ENCODE measurements at places on chromosomes 7 and 10.
A peak's percentile ranks its signal among the peaks of the same experiment; 100 is the strongest.

GRCh38 chr7:88492153-88492552, 185.5 kb upstream of the STEAP4 start:
- no peak for DNase-seq

- DNase-seq: no peak
Measured at GRCh38 chr7:50324113-50324512, 19.6 kb downstream of the IKZF1 start.

DNA sequence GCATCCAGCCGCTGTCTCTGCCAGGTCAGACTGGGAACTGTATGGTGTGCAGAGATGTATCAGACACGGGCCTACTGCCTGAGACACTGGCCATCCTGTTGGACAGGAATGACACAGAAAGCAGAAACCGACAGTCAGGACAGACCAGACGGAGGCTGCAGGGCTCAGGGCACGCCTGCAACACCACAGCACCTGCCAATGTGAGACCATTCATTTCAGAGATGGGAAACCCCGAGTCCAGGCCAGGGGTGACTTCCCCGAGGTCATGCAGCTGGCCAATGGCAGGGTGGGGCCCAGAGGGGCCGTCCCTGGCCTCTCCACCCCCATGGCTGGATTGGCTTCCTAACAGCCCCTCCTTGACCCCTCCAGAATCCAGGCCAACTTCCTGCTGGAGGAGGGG, 34.7 kb downstream of the GRID1 start:
- no peak for DNase-seq

DNA sequence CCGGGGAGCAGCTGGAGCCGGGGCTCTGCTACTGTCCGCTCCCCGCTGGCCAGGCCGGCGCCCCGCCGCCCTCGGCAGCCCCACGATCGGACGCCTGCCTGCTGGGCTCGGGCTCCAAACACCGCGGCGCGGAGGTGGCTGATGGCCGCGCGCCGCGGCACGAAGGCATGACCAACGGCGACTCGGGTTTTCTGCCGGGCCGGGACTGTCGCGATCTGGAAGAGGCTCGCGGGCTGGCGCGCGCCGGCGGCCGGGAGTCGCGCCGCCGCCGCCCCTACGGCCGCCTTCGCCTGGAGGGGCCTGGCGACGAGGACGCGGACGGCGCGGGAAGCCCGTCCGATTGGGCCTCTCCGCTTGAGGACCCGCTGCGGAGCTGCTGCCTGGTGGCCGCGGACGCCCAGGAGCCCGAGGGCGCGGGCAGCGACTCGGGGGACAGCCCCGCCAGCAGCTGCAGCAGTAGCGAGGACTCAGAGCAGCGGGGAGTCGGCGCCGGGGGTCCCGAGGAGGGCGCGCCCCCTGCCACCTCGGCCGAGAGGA, 570 bp downstream of the TBC1D12 start:
- DNase-seq: no peak

DNA sequence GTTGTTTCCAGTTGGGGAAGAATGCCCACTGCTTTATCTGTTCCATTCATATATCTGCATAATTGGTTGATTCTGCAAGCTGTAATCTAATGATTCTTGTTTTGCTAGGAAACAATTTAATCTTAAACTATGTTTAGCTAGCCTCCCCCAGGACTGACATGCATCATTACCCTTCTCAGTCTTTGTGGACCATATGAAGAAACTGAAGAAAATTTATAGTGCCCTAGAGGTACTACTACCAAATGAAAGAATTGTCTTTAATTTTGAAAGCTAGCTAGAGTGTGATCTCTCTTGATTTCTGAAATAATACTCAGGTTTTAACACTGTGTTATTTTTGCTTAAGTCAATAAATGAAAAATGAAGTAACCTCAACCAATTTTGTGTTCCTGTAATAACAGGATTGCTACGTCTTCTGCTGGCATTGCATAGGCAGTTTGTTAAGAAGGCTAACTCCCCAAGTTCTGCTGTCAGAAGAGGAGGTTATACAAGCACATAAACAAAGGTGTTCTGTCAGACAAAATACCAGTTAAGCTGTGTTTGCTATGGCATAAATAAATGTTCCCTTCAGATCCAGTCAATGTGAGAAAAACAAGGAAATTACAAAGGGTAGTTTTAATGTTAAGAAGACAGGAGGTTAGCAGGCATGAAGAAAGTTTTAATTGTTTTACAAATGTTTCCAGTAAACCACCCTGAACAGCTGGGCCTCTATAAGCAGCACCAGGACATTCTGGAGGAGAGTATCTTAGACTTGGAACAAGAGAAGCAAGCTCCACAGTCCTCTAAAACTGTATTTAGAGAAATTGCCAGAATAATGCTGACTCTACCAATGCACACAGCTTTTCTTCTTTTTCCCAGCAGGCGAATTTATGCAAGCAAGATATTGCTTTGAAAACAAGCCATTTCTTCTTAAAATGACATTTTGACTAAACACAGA, 90.3 kb upstream of the CTTNBP2 start:
- DNase-seq: no peak

DNA sequence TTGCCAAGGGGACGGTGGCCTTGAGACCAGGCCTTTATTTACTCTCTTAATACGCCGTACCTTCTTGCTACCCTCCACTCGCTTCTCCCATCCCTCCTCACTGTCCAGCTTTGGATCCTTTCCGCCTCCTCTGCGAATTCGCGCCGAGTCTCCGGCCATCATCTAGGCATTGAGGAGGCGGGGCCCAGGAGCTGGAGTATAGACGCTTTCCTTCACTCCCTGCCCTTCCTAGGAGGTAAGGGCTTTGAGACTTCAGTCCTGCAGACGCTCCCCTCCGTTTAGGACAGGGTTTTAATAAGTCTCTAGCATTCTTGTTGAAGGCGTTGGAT, 538 bp downstream of the TFAM start:
- peak; percentile 12 for DNase-seq

DNA sequence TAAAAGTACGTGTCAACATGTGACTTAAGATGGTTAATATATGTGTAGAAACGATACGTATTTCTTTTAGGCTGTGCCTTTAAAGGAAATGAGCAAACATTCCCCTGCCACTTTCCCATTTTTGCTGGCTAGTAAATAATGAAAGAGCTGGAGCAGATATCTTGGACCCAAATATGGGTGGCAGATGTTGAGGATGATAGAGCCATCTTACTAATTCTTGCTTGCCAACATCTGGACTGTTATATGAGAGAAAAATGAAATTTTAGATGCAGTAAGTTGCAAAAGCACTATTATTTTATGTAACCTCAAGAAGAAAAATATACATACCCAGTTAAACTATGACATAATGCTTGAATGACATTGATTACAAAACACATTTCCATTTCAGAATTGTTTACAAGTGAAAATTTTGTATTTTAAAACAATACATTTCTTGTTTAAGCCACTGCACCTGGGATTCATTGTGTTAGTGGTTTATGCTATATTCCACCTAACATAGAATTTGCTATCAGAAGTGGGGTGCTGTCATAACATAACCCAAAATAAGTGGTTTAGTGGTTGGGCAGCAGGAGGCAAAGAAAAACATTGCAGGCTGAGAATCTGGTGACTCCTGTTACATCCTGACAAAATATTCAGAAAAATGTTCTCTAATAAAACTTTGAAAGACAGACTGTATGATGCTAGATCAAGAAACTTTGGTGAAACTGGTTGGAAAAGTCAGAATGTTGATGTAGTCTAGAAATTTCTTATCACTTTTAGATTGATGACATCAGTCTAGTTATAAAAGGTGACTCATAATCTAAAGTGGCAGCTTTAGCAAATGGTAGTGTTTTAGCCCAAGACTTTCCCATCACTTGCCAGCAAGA, 305.0 kb downstream of the PTEN start:
- no peak for DNase-seq

GRCh38 chr10:63573068-63573697, 52.0 kb downstream of the REEP3 start:
- DNase-seq: peak; percentile 39

GRCh38 chr7:133293384-133294160, 40.7 kb downstream of the EXOC4 start:
- no peak for DNase-seq

GRCh38 chr10:651692-652091, 37.8 kb downstream of the DIP2C start:
- DNase-seq: no peak

All from fibroblast of upper back skin (primary cell).